Stimulated activated effector memory CD8-positive, alpha-beta T cell treated with anti-CD3 and anti-CD28 coated beads, Interleukin-12 subunit alpha, Interleukin-12 subunit beta, amount 100 ng/mL, for 72 hours (primary cell): ENCODE measurements at places on chromosomes 3 and 15.

- DNase-seq, result peak; percentile 48
Measured at GRCh38 chr3:177150970-177151627, 46.2 kb downstream of the TBL1XR1 start.

DNA sequence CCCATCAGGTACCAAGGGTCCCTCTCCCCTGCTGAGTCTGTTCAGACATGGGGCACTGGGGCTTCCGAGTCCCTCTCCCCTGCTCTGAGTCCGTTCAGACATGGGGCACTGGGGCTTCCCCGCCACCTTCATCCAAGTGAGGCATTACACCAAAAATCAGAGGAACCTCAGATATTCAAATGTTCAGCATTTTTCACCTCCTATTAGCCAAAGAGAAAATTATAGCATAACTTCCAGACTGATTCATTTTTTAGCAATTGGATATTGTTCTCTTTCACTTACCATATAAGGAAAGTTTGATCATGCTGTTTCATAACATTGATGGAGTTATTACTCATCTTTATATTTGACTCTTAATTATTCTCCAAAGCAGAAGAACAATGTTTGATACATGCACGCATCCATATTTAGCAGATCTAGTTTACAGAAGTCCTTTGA lies 213.9 kb downstream of the MTHFS start:
- no peak for DNase-seq

DNA sequence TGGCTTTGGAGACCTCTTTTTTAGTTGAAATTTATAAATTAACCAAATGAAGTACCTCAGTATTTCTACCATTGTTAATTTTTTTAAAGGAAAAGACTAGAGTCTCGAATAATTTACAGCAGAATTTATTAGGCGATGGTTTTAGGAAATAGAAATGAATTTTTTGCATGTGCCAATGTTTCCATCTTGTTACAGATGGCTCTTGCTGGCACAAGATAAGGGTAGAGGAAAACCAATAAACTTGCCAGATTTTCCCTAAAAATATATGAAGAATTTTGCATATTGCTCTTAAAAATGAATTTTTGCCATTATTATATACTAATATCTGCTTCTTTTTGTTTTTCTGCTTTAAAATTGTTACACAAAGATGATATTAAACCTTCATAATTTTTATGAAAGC lies 380.7 kb downstream of the NLGN1 start:
- no peak for DNase-seq

DNA sequence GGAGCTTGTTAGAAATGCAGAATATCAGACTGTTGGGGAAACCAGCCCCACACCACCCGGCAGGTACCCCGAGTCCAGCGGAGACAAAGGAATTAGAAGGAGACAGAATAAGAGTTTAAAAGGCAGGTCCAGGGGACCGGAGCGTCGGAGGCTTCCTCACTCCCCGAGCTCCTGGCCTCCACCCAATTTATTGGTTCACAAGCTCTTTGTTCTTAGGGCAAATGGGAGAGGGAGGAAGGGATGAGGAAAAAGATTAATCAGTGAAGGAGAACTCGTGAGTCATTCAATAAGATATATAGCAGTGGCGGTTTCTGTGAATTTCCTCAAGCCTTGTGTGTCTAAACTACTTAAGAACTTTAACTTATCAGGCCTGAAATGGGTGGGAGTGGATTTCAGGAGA lies 32.1 kb upstream of the WDR72 start:
- DNase-seq, result no peak

- no peak for DNase-seq
Measured at GRCh38 chr3:16477521-16477920, 36.0 kb downstream of the RFTN1 start.

DNA sequence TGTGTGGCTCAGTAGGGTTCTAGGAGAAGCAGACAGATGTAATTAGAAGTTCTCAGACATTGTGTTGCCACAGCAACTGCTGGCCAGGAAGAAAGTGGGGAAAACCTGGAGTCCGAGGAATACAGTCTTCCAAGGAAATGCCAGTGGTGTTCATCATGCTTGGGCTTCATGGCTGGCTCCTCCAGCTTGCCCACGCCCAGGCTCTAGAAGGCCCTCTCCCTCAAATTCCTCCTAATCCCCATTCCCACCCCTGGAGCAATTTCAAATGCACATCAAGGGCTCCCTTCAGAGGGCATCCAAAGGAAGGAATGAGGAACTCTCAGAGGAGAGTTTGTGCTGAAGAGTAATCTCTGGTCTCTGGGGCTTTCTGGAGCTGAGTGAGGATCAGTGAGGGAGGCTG lies 21.9 kb downstream of the FSTL1 start:
- DNase-seq, result no peak

DNA sequence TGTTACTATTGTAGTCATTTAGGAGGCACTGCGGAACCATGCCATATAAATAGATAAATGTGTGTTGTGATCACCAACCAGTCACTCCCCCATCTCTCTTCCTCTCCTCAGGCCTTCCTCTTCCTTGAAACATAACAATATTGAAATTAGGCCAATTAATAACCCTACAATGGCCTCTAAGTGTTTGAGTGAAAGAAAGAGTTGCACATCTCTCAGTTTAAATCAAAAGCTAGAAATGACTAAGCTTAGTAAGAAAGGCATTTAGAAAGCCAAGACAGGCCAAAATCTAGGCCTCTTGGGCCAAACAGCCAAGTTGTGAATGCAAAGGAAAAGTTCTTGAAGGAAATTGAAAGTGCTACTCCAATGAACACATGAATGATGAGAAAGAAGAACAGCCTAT lies 8.1 kb upstream of the DNASE1L3 start:
- no peak for DNase-seq

DNA sequence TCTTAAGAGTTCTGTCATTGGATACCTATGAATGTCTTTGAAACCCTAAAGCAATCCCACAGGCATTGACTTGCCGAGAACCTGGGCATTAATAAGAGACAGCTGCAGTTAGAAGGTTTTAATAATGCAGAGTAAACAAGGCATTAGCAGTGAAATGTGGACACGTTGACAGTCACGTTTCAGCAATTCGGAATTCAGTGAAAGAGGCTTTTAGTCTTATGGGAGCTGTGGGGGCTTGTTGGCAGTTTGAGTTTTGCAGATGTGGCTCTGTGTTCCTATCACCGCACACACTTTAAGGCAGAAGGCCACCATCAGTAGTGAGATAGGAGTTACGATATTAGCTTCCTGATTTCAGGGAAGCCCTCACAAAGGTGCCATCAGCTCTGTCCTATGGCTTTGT lies 145.2 kb upstream of the NUDT16 start:
- DNase-seq, result no peak

GRCh38 chr15:59812250-59812870 lies 123.2 kb upstream of the BNIP2 start:
- DNase-seq, result no peak

GRCh38 chr3:195859061-195859845 lies 47.5 kb upstream of the MUC4 start:
- DNase-seq, result peak; percentile 81

DNA sequence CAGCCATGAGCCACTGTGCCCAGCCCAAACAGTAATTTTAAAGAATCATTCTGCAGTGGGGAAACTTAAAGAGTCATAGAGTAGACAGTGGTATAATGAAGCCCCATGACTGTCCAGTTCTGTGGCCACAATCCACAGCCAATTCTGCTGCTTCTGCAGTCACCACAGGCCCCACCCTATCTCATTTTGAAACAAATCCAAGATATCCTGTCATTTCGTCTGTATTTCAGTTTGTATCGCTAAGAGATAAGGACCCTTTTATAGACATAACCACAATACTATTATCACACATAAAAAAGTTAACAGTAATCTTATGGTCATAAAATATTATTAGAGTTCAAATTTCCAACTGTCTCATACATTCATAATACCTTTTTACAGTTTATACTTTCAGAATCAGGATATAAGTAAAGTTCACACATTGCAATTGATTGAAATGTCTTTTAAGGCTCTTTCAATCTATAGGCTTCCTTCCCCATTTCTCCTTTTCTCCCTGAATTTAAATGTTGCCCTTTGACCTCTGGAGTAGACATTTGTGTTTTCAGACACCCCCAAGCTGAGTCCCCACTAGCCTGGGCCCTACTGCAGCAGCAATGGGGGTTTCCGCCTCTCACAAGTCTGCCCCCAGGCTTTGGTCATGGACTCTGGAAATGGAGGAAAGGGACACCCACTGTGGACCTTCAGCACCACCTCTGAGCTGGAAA lies 4.2 kb upstream of the NUP210 start:
- no peak for DNase-seq

GRCh38 chr3:27632431-27633223 lies 89.5 kb downstream of the EOMES start:
- DNase-seq, result peak; percentile 34

GRCh38 chr15:75235051-75235673 lies 23.0 kb upstream of the GOLGA6C start:
- no peak for DNase-seq
